ENCODE measurements at places on chromosomes 13 and 19. TPM values are rescaled to one million over a fixed set of nuclear protein-coding genes. Genes with fewer than 3 reads are reported as not detected.
A peak's percentile ranks its signal among the peaks of the same experiment; 100 is the strongest.

Gene PSG1
- not detected for total RNA-seq

Gene ACP5
- 32.0 TPM for total RNA-seq

Gene GARIN5A
- total RNA-seq, result 0.50 TPM

- DNase-seq, result no peak
- H3K4me1 ChIP-seq, result no peaks in the 10 kb centered on the region
- H3K4me3 ChIP-seq, result no peak overlapping the region
- H3K36me3 ChIP-seq, result no peaks in the 10 kb centered on the region
- H3K27ac ChIP-seq, result no peak overlapping the region
- no peaks in the 10 kb centered on the region for H3K27me3 ChIP-seq
These were observed 441.4 kb downstream of the SLITRK5 start for GRCh38 chr13:88112526-88112925.

DNA sequence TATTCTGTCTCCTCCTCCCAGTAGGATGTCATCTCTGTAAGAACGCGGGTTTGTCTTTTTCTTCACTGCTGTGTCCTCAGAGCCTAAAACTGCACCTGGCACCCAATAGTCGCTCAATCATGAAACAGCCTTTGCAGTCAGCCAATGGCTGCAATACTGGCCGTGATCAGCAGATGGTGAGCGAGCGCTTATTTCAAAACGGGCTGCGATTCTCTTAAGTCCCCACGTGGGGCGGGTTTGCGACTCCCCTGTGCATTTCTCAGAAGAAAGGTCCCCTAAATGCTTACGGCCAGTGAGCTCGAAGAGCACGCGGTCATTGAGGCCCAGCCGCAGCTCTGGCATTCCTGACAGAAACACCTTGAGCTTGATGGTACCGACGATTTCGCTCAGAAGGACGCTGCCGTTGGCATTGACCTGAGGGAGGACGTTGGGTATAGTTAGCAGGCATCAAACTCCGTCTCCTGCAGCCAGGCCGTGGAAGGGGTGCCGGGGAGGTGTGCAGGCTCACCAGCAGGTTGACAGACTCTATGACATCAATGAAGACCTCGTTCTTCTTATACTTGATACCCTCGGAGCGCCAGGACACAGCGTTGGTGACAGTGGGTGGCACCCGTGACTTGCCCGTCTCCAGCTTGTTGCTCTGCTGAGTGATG lies 6.0 kb downstream of the AP1M2 start:
- peak; percentile 89 for DNase-seq
- no peak overlapping the region for H3K27ac ChIP-seq
- peak overlapping the region; percentile 33 for H3K4me3 ChIP-seq
- no peaks in the 10 kb centered on the region for H3K36me3 ChIP-seq
- peaks cover 15% of the 10 kb centered on the region for H3K4me1 ChIP-seq
- peaks cover 6% of the 10 kb centered on the region for H3K27me3 ChIP-seq

DNA sequence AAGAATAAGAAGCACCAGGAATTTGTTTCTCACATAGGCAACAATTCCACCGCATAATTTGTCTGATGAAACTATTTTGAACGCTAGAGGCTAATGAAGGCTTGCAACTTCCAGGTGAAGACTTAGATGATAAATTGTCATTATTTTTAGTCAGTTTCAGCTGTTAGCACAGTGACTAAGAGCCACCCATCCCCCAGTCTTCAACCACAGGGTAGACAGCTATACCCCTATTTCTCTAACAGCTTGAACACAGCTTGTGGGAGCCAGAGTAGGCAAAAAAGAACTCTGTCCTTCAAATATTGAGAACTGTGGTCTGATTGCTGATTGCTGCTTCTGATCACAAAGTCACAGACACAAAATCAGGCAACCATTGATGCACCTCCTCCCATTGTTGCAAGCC lies 1124.8 kb upstream of the PRR20A start:
- H3K36me3 ChIP-seq, result no peaks in the 10 kb centered on the region
- no peak overlapping the region for H3K27ac ChIP-seq
- no peak overlapping the region for H3K4me3 ChIP-seq
- no peak for DNase-seq
- no peaks in the 10 kb centered on the region for H3K27me3 ChIP-seq
- H3K4me1 ChIP-seq, result no peaks in the 10 kb centered on the region

DNA sequence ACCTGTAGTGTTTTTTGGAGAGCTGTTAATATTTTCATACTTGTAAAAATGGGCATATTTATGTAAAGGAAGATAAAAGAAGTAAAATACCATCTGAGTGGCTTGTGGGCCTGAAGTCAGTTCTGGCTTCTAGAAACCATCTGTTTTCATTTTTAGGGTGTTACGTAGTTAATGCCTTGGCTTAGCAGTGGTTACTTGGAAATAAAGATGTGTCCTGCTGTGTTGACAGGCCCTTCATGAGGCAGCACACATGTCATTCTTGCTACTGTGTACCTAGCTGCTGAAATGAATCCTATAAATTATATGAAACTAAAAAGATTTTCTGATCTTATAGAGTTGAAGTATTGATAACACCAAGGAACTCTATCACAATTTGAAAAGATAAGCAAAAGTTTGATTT lies 16.0 kb downstream of the ILF3 start:
- no peak overlapping the region for H3K4me3 ChIP-seq
- peaks cover 16% of the 10 kb centered on the region for H3K4me1 ChIP-seq
- no peak for DNase-seq
- H3K27ac ChIP-seq, result no peak overlapping the region
- H3K27me3 ChIP-seq, result no peaks in the 10 kb centered on the region

GRCh38 chr19:32219392-32219791 lies 126.0 kb upstream of the ZNF507 start:
- H3K36me3 ChIP-seq, result no peaks in the 10 kb centered on the region
- no peak for DNase-seq
- peaks cover 26% of the 10 kb centered on the region for H3K27me3 ChIP-seq

DNA sequence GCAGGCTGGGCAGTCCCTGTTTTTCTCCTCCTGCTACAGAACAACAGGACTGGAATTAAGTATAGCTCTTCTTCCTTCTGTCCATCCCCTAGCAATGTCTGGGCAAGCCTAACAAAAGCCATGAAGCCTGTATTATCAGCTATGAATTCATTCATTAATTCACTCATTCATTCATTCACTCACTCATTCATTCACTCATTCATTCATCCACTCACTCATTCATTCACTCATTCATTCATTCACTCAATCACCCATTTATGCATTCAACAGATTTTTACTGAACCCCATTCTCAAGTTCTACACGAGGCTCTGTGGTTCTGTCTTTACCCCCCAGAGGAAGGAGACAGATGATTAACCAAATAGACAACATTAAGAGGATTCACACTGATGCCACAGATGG lies 69.9 kb downstream of the CACNA1A start:
- no peaks in the 10 kb centered on the region for H3K4me1 ChIP-seq
- no peak for DNase-seq
- H3K36me3 ChIP-seq, result no peaks in the 10 kb centered on the region
- no peak overlapping the region for H3K4me3 ChIP-seq
- H3K27me3 ChIP-seq, result peaks cover 3% of the 10 kb centered on the region

Data from activated naive CD8-positive, alpha-beta T cell treated with anti-CD3 and anti-CD28 coated beads, Interleukin-2, amount 10 ng/mL, durations not matched to agents 7 days and 5 days (primary cell).